GM12878 (cell line): ENCODE measurements at places on chromosomes 2 and 18.
A peak's percentile ranks its signal among the peaks of the same experiment; 100 is the strongest.

GRCh38 chr2:143475041-143475776, 346.0 kb downstream of the ARHGAP15 start:
- no peak for DNase-seq

DNA sequence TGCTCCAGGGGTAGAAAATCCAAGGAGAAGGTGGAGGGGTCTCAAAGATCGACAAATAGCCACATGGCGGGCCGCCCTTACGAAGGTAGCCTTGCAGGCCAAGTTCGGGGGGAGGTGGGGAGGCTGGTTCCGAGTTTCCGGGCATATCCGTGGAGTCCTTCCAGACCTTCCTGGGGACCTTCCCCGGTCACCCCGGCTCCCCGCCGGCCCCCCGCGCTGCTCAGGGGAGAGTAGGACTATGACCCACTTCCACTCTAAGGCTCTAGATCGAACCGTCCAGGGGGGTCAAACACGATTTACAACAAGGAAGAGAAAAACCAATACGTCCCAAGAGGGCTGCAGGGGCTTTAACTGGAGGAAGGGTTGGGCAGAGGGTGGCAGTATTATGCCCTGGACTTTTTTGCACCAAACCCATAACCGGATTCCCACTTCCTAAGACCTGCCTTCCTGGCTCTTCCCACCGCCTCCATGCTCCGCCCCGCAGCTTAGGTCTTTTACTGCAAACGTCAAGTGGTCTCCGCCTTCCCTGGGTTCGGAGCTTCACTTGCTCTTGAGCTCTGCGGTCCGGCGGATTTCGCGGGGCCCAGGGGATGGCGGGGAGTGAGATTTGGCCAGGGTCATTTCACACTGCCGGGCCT, 779 bp upstream of the LYPD6 start:
- no peak for DNase-seq

GRCh38 chr2:99689145-99689742, 199.4 kb upstream of the REV1 start:
- DNase-seq: no peak

DNA sequence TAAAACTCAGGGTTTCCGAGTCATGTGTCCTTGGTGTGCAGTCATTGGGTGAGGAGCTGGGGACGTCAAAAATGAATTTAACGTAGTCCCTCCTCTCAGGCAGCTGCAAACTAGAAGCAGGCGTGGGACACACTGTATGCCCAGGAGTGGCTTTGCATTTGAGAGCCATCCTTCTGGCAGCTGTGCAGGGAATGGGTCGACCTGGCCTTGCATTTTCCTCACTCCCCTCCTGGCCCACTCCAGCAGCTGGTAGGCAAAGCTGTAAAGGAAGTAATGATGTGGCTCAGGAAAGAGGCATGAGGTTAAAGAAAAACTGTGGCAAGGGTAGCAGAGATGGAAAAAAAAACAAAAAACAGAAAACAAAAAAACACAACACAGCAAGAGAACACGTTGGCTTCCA, 46.5 kb downstream of the RNF144A start:
- DNase-seq: no peak

- DNase-seq: no peak
These were observed 10.4 kb downstream of the PELI1 start for GRCh38 chr2:64133828-64134227.

GRCh38 chr2:71864085-71864484, 283.6 kb downstream of the CYP26B1 start:
- DNase-seq: no peak

DNA sequence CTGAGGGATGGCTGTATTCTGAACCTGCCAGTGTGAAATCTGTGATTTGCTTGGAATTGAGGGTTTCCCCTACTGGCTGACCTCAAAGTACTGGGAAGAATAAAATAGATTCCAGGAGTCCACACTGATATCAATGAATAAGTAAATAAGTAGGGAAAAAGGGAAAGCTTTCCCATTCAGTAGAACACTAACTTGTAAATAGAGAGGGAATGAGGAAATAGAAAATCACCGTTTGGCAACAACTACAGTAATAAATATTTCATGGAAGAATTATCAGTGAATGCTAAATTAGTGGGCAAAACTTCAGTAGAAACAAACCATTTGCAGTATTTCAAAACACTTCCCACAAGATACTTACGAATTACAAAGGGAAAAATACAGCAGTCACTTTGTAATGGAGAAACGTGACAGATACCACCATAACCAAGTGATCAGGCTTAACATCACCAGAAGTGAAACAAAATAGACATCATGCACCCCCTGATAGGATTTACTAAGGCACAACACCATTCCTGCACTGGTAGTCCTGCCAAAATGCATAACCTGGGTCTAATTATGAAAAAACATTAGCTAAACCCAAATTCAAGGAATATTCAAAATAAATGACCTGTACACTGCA, 88.5 kb downstream of the ICA1L start:
- no peak for DNase-seq

GRCh38 chr2:241298673-241299072, 16.8 kb downstream of the HDLBP start:
- DNase-seq: no peak

DNA sequence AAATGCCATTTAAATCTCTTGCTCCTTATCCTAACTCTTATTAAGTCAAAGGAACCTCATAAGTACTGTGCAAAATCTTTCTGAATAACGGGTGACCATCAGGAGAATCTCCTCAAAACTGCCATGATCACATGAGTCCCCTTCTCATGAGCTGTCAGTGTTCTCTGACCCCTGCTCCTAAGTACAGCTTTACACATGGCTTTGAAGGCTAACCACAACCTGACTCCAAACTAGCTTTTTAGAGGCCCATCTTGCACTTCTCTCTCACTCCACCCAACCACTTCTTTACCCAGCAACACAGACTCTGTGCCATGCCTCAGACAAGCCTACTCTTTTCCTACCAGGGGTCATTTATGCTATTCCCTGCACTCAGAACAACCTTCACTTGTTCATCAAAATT, 253.8 kb downstream of the GPD2 start:
- no peak for DNase-seq

- no peak for DNase-seq
These were observed 43.2 kb downstream of the C2orf76 start for GRCh38 chr2:119323459-119323858.

- no peak for DNase-seq
These were observed 1.9 kb downstream of the CYP26B1 start for GRCh38 chr2:72145658-72146329.

GRCh38 chr2:233356546-233357308, 2.4 kb downstream of the DGKD start:
- no peak for DNase-seq

DNA sequence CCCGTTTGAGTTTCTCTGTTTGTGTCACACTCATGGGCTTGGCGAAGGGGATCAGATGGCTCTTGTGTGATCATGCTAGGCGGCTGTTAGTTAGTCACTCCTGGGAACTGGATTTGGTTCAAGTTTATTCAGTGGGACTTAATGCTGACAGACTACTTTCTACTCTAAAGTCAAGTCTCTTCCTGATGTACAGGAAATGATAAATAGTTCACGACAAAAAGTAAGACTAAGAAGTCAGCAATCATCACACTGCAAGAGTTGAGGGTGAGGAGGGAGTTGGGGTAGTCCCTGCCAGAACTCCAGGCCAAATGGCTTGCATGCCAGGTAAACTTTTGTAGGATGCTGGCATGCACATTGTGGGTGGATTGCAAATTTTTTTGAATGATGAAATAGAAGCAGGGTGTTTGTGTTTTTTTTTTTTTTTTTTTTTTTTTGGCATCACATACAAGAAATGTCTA, 25.1 kb upstream of the CCL20 start:
- no peak for DNase-seq

GRCh38 chr2:33047939-33048338, 101.2 kb downstream of the LTBP1 start:
- DNase-seq: no peak

DNA sequence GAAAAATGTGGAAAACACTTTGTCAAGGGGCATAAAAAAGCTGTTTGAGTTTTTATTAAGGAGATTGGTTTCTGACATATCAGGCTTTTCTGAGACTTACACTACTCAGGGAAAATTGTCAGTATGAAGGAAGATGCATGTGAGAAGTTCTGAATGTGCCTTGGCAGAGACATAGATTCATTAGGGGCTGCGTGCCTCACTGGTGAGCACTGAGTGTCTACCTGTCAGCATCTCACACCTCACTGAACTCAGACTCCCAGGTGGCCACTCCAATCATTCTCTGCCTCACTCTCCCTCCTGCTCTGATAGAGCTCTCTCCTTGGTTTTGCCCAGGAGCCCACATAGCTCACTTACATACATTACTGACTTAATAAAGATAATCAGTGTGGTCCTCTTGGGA, 372.6 kb downstream of the LRRTM4 start:
- no peak for DNase-seq

- DNase-seq: no peak
These were observed 22.6 kb downstream of the EIPR1 start for GRCh38 chr2:3354986-3355385.

DNA sequence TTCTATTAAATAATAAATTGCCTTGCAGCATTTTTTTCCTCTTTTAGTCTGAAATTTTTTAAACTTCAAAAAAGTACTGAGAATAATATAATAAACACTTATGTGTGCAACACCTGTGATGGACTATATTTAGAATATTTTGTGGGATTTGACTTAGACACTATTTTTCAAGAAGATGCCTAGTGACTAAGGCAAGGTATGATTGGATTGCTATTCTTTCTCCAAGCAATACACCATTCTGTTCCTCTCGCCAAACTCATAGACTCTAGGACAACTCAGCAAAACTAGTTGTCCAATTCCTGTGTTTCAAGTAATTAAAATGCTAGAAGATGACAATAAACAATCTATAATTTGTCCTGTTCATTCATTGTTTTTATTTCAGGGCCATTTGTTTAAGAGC, 75.9 kb downstream of the METTL4 start:
- no peak for DNase-seq

- no peak for DNase-seq
These were observed 120.2 kb downstream of the FEZ2 start for GRCh38 chr2:36477746-36478145.

- peak; percentile 55 for DNase-seq
These were observed 6.5 kb downstream of the SPR start for GRCh38 chr2:72893594-72894319.

GRCh38 chr18:12580630-12581342, 77.1 kb downstream of the SPIRE1 start:
- DNase-seq: no peak

DNA sequence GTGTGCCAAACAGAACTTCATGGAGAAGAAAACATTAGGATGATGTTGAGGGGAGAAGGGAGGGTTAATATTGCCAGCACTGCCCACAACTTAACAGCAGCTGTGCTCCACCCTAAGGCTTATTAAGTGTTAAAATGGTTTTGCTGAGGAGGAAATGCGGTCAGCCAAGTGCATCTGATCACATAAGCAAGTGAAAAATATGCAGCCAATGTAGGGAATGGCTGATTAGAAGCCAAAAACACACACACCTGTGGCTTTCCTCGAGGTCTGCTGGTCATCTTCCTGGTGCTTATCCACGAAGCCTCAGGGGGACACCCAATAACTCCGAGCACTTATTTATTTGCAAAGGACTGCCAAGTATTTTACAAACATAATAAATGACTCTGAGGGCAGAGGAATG, 66.3 kb upstream of the GPR45 start:
- no peak for DNase-seq

- no peak for DNase-seq
These were observed 421.4 kb downstream of the SETBP1 start for GRCh38 chr18:45102126-45102525.

- DNase-seq: no peak
These were observed 78.9 kb upstream of the DAPL1 start for GRCh38 chr2:158716121-158716791.

GRCh38 chr18:34809451-34810072, 99.5 kb downstream of the DTNA start:
- DNase-seq: no peak

GRCh38 chr2:43458014-43458628, 137.7 kb downstream of the THADA start:
- no peak for DNase-seq

DNA sequence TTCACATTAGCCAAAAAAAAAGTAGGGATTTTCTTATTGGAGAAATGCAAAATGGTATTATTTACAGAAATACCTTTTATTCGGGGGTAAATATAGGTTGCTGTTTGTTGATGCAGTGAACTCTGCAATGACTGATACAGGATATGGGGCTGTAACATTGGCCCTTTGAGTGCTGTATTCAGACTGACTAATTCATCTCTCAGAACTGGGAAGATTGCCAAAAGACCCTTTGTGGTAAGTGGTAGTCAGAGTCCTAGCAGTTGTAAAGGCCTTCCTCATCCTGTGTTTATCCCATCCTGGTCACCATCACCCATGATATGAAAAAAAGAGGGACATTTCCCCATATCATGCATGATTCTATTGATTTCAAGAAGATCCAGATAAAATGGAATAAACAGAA, 14.0 kb upstream of the DCC start:
- no peak for DNase-seq

- no peak for DNase-seq
These were observed 2.0 kb downstream of the GAREM2 start for GRCh38 chr2:26174691-26175465.

- no peak for DNase-seq
These were observed 366.2 kb upstream of the LRRTM1 start for GRCh38 chr2:80670763-80671162.

- no peak for DNase-seq
These were observed 4.8 kb upstream of the ZNF532 start for GRCh38 chr18:58859907-58860306.

GRCh38 chr2:33340280-33340679, 136.2 kb upstream of the RASGRP3 start:
- DNase-seq: no peak

DNA sequence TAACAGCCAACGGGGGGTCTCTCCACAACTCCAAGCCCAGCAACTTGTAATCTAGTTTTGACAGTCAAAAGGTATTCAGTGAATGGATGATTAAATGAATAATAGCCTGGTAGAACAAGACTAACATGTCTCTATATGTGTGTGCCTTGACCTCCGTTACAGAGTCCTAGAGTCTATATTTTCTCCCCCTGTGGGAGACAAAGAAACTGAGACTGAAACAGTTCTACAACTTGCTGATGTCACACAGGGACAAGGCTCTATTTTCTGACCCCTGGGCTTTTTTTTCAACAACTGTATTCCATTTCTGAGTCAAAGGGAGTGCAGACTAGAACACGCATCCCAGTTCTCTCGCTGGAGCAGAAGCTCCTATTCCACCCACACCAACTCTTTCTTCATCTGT, 223.6 kb upstream of the AGAP1 start:
- no peak for DNase-seq
